Nucleus accumbens (tissue), 56 donors: ENCODE measurements at places on chromosomes 6 and 20.

- DNase-seq = no peak
Measured at GRCh38 chr20:48308882-48309281, 518.9 kb downstream of the PREX1 start.

GRCh38 chr6:2565499-2565898 lies 185.2 kb downstream of the MYLK4 start:
- DNase-seq = no peak

DNA sequence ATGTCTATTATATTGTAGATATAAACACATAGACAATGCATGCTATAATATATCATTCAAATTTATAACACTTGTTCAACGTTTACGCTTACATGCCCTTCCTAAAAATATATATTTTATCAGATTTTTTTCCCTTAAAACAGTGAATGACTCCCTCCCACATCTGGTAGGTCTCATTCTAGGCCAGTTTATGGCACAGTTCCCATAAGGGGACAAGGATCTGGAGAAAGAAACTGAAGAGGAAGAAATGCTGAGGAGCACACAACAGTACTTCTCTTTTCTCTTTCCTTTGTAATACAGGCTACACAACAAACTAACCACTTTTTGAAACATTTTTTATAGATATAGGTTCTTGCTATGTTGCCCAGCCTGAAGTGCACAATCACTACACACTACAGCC lies 48.6 kb upstream of the RCAN2 start:
- no peak for DNase-seq

- DNase-seq = no peak
Measured at GRCh38 chr6:137792160-137793033, 74.7 kb upstream of the TNFAIP3 start.

- DNase-seq = no peak
Measured at GRCh38 chr20:25548613-25549086, 36.7 kb downstream of the NINL start.

DNA sequence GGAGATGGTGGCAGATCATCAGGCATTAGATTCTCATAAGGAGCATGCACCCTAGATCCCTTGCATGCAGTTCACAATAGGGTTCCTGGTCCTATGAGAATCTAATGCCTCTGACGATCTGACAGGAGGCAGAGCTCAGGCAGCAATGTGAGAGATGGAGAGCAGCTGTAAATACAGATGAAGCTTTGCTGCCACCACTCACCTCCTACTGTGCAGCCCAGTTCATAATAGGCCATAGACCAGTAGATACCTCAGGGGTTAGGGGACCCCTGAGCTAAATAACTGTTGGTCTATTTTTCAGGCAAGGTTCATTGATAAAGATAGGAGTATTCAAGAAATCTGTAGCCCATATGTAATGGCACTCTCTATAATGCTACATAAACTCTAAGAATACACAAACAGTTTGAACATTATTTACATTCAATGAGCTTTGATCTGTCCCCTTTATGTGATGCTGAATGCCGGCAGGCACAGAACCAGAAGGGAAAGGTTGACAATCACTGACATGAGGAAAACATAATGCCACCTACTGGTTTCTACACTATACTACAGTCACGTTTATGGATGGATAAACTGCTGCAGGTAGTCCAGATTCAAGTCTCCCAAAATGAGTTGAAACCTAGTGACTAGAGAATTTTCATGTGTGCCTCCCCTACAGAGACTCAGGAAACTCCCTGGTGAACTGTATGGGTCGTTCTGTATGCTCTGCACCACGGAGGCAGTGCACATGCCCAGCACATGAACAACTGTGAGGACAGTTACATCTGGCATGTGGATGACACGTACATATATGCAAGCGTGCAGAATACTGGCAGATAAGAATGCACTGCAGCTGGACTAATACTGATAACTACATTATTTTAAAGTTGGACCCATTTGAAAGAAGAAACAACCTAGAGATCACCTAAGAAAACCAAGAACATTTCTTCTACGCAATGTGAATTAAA lies 72.0 kb downstream of the DST start:
- no peak for DNase-seq

- DNase-seq = no peak
Measured at GRCh38 chr6:53925891-53926290, 131.1 kb downstream of the LRRC1 start.
